ENCODE measurements at places on chromosomes 1 and 21.

GRCh38 chr1:180594723-180595122, 36.0 kb downstream of the OVAAL start:
- no peak for DNase-seq

DNA sequence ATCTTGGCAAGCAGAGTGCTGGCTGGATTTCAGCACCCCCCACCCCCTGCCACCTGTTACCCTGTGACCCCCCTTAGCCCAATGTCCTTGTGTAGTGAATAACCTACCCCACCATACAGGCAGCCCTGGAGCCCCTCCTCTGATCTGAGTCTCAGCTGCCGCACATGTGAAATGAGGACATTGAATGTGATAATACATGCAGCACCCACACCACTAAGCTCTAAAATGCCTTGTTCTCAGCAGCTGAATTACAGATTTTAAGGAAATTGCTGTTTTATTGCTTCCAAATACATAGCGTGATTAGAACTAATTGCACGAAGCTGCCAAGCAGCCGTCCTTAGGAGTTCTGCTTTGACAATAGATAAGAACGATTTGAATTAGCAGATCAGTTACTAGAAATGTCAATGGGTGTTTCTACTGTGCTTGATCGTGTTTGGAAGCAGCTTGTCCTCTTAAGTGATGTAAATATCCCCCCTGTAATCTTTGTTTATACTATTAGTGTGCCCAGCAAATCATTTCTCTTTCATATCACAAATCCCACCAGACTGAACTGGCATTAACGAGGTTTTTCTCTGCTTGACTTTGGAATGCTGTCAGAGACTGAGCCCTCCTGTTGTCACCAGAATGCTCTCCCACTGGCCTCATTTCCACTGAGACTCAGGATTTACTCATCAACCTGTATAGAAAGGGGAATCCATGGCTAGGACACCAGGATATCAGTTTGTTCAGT, 4.9 kb downstream of the SLAMF8 start:
- no peak for DNase-seq

DNA sequence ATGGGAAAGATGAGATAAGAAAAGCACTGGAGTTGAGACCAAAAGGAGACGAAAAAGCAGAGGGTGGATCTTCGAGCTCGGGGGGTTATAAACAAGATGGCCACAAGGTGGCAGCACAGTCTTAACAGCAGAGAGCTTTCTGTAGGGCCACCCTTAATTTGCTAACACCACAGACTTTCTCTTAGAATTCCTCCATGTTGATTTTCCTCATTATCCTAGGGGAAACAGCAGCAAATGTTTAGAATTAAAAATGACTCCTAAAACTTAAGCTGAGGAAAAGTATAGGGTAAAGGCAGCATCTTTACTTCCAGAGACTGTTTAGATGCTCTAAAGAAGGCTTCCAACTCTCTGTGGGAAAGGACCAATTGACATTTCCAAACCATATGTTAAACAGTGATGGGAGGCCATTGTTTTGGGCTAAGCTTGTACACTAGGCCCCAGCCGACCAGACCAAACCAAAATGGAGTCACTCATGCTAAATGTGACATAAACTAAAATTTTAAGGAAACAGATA, 2.5 kb upstream of the APOBEC4 start:
- peak; percentile 61 for DNase-seq

- DNase-seq = no peak
Observed at GRCh38 chr1:219215477-219215876, 41.8 kb downstream of the LYPLAL1 start.

DNA sequence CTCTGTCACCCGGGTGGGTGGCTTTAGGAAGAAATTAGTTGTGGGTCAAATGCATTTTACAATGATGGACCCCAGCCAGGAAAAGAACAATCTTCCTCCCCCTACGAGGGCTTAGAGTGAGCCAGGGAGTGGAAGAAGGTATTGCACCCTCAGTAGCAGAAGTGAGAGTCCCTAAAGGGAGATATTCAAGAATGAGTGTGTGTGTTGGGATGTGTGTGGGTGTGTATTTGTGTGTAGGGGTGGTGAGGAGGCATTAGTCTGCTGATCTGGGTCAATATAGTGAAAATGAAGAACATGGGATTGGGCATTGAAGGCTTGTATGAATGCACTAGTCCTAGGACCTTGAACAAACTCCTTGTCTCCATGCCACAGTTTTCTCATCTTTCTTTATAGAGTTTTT, 85.2 kb upstream of the RUNX1 start:
- no peak for DNase-seq

DNA sequence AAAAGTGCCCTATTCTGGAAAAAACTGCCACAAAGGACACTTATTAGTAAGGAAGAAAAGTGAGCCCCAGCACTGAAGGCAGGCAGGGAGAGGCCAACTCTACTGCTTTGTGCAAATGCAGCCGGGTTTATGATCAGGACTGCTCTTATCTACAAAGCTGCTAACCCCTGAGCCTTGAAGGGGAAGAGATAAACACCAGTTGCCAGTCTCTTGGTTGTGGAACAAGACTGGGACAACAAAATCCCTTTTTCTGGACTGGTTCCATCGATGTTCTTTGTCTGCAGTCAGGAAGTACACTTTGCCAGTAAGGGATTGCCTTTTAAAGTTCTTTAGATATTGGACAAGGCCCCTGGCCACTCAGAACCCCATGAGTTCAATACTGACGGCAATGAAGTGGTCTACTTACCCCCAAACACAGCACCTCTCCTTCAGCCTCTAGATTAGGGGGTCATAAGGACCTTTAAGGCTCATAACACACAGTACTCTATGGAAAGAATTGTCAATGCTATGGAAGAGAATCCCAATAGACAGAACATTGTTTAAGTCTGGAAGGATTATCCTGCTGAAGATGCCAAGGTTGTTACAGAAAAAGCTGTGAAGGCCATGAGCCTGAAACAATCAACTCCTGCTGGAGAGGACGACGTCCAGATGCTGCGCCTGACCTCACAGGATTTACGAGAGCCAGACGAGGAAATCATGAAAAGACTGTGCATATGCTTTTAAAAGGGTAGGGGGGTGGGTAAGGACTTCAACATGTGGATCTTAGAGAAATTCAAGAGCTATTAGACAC, 43.6 kb downstream of the GNB1 start:
- no peak for DNase-seq

DNA sequence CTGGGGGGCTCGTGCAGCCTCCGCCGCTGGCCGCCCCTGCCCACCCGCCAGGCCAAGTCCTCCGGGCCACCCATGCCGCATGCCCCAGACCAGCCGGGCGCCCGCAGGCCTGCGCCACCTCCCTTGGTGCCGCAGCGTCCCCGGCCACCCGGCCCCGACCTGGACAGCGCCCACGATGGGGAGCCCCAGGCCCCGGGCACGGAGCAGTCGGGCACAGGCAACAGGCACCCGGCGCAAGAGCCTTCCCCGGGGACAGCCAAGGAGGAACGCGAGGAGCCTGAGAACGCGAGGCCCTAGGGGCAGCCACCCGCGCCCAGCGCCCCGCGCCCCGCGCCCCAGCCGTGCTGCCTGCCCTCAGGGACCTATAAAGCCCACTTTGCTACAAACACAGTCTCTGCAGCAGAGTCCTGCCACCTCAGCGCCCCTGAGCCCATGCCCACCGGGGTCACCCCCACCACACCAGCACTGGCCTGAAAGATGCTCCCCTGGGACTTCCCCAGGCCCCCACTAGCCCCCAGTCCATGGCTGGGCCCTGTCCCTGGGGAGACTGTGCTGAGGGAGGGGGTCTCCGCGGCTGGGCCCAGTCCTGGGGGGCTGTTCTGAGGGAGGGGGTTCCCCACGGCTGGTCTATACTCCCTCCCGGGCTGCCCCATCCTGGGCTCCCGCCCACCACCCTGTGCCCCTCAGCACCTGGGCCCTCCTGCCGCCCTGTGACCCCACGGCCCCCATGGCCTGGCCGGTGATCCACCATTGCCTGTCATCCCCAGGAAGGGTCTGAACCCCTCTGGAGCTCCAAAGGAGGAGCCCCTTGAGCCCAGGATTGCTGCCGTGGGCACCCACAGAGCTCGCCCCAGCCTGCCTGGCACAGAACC, 8.6 kb downstream of the TNFRSF18 start:
- no peak for DNase-seq

DNA sequence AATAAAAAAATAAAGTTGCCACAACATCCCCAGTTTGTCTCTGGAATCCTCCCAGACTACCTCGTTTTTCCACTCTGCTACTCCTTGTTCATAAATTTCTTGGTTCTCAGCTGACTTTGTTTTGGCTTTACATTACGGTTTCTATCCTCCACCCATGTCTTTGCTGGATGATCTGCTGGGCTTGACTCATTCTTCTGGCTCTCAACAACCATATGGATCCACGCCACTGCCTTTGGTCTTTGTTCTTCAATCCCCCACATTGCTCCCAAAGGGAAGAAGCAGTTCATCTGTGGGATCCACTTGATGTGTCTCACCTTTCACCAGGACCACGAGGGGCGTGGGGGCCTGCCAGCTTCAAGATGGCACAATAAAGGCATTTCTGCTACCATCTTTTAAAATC, 67.1 kb upstream of the NBL1 start:
- DNase-seq = no peak

DNA sequence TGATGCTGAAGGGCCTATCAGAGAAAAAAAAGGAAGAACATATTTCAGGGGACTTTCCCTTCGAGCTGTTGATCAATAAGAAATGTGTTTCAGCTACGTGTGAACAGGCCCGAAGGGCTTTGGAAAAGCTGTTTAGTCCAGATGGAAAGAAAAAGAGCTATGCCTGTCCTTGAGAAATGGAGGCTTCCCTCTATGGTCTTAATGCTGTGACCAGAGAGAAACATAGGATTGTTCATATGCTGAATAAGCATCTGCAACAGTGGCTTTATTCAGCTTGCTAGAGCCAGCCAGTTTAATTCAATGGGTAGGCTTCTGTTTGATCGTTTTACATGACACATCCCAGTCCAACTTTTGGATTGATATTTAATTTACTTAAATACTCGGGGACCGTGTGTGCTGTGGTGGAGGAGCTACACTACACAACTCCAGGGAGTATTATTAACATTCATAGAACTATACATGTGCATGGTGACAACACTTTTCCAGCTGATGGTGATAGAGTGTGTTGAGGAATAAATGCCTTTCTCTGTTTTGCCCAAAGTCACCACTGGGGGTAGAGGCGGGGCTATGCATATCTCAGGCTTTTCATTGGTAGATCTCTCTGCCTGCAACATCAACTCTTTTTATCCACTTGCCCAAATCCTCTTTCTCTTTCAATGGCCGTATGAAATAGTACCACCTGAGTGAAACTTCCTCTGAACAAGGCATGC, 106.7 kb upstream of the C8B start:
- DNase-seq = no peak

DNA sequence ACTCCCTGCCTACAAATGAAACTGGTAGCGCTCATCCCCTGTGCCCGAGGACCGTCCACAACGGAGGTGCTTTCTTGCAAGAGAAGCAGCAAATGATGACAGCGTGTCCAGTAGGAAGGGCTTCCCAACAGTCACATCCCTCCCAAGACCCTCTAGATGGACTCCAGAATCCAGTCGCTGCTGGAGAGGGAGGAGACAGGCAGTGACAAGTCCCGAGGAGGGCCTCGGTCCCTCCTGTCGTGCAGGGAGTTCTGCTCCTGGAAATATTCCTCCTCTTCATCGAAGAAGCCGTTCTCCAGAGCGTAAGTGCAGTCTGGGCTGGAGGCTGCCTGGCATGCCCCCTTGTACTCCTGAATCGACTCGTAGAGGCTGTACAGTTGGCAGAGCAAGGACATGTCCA, 20.3 kb downstream of the FAM89A start:
- DNase-seq = no peak

DNA sequence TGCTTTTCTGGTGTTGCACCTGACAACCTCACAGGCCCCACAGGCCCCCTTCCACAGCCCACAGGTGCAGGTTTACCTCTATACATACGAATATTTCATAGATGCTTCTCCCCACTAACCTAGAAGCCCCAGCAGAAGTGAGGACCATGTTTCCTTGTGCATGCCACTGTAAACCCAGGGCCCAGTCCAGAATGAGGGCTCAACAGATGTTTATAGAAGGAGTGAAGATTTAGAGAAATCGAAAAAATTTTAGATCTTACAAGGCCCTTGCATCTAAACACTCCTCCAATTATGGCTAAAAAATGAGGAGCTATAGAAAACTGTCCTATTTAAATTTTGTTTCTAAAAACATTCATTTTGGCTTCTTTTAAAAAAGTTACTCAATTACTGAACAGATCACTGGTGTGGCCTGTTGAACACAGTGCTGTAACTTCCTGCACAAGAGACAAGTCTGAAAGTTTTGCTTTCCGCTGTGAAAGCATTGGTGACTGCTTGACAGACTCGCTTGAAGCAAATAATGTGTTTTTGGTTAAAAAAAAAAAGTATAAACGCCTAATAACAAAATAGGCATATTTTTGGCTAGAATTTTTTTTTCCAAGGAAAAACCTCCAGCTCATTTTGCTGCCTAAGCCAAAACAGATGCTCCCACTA, 1.2 kb downstream of the ABCB10 start:
- DNase-seq = no peak

- peak; percentile 59 for DNase-seq
Observed at GRCh38 chr1:112172294-112172882, 182.9 kb upstream of the KCND3 start.

DNA sequence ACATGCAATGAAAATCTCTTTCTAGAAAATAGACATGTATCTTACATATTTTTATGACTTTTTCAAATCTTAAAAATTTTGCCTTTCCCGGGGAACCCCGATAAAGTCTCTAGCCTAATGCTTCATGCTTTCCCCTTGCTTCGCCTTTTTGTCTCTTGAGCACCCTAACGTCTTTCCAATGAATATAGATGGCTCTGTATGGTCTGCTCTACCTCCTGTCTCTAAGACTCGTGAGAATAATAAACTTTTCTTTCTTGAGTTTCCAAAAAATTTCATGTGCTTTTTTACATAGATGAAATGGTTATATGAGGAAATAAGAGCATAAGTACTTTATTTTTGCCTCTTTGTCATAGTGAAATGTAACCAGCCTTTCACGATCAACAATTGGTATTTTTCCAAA, 202.6 kb downstream of the PDE4B start:
- no peak for DNase-seq

DNA sequence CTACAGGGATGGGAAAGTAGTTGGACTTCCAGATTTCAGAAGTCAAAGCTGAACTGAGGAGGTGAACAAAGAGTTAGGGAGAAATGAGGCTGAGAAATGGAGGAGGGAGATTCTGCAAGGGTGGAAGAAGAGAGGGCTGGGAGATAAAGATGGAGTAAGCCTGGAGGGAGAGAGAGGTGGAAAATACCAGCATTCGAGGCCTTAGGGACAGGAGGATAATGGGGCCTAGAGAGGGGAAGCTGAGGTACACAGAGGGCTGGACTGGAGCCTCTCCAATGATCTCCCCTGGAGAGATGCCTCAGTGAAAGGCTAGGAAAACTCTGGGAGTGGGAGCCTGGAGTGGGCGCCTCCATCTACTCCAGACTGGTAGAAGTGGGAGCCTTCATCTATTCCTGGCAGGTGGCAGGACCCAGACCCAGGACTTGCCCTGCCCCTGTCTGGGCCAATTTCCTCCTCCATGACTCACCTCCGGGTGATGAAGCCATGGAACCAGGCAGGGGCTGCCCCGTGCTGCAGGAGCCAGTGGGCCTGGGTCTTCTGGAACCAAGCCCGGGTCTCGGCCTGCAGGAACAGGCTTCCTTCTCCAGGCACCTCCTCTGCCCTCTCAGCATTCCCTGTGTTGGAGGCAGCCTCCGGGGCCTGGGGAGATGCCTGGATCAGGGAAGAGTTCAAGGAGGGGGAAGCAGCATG, 1.9 kb downstream of the SH2D2A start:
- no peak for DNase-seq

GRCh38 chr1:115946116-115946515, 30.2 kb upstream of the SLC22A15 start:
- DNase-seq = no peak

- DNase-seq = no peak
Observed at GRCh38 chr1:156877433-156878170, 15.9 kb upstream of the PEAR1 start.

Data from progenitor cell of endocrine pancreas (in vitro differentiated cells).